ENCODE measurements at places on chromosomes 2 and 18.

DNA sequence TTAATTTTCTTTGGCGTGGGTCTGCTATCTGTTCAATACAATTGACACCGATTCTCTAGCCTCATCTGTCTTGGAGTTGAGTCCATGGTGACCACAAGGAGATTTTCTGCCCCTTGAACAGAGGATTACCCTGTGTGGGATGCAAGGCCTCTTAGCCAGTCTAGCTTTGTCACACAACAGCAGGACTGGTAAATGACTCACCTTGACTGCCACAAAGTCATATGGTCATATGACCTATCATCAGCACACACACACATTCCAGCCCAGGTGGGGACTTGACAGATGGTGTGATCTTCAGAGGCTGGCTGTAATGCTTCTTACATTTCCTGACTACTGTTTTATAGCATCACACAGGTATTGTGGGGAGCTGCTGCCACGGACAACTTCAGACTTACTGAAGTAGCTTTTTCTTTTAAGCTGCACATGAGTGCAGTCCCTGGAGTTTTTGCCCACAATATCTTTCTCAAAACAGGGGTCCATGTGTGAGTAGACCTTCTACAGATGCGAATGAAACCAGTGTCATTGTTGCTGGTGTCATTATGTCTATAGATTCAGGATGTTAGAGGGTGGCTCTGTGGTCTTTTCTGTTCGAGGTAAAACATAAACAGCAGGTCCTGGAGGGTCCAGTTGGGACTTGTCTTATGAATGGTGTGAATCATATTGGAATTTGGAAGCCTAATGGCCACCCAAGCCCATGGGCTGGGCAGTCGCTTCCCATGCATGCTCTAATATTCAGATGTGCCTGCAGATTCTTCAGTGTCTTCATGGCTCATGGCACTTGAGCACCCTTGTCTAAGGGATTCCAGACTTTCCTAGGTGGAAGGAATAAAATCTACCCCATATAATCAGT, 18.6 kb upstream of the ACOXL start:
- no peak for DNase-seq

GRCh38 chr2:151978709-151979108, 120.1 kb downstream of the CACNB4 start:
- DNase-seq: no peak

DNA sequence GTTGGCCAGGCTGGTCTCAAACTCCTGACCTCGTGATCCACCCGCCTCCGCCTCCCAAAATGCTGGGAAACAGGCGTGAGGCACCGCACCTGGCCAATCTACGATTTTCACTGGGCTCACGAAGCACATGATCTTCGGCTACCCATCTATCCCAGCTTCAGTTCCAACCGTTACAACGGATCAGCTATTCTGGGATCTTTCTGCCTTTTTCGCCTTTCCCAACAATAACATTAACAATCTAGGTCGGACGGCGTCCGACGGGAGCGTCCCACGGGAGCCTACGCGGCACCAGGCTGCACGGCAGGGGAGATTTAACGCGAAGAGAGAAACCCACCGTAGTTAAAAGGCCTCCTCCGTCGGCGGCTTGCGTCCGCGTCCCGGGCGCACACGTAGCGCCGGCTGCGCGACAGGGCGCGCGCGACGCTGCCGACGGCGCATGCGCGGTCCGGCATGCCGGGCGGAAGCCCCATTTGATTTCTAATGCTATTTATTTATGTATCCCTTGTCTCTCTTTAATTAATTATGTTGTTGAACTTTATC, at the start of gene MSL3B:
Gene MSL3B (minus strand): TSS at position 394 of the 540 bp plus-strand sequence.
- peak; percentile 70 for DNase-seq

- DNase-seq: peak; percentile 81
Observed at GRCh38 chr2:127400897-127401756, 13.4 kb upstream of the MAP3K2 start.

- DNase-seq: peak; percentile 39
Observed at GRCh38 chr2:109129356-109129920, 433 bp downstream of the SH3RF3 start.

DNA sequence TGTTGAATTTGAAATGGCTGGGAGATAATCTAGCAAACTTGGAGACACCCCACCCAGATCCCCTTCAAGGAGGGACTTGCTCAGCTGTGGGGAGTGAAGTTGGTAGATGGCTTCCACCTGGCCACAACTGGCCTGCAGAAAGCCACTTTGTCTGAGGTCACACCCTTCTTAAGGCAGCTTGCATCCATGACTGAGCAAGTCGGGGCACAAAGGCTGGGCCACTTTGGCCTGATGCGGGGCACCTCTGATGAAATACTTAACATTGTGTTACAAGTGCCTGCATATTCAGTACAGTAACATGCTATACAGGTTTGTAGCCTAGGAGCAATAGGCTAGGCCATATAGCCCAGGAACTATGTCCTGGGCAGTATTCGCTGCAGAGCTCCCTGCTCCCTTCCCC, 13.4 kb upstream of the RPL37A start:
- DNase-seq: no peak

GRCh38 chr2:221429741-221430491, 142.2 kb downstream of the EPHA4 start:
- DNase-seq: peak; percentile 59
